ENCODE measurements at places on chromosomes 6 and 20.

DNA sequence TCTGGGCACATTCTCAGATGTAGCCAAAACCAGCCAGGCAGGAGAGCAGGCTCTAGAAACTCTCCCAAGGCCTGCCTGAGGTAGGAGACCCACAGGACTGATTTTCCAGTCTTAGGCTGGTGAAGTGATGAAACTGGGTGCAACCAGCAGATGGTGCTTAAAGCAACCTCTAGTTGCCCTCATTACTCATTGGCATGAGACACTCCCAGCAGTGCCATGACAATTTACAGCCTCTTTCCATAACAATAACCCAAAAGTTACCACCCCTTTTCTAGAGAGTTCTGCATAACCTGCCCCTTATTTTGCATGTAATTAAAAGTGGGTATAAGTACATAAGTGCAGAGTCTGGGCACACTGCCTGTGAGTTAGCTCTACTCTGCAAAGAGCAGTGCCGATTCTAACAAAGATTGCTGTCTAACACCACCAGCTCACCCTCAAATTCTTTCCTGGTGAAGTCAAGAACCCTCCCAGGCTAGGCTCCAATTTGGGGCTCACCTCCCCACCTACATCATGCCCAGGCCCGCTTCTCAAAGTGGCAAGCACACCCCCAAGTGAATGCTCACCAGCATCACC lies 14.4 kb upstream of the GPR6 start:
- DNase-seq: no peak

- DNase-seq: no peak
Observed at GRCh38 chr6:56516003-56516402, 126.7 kb downstream of the DST start.

DNA sequence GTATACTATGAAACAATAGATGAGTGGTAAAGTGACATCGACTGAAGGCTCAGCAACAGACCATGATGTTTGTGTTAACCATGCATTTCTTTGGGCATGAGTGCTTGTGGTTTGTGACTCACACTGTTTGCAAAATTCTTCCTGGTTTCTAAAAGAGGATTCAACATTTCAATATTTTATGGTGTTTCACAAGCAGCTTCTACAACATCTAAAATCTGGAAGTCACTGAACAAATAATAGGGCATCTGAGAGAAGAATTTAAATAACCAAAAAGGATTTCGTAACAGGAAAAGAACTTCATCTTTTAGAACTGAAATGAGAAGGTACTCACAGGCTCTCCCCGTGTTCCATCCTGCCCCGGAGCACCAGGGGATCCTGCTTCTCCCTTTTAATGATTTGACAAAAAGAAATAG lies 146.2 kb downstream of the COL21A1 start:
- DNase-seq: peak; percentile 95

GRCh38 chr6:89409461-89410035 lies 2.5 kb downstream of the RRAGD start:
- DNase-seq: no peak

DNA sequence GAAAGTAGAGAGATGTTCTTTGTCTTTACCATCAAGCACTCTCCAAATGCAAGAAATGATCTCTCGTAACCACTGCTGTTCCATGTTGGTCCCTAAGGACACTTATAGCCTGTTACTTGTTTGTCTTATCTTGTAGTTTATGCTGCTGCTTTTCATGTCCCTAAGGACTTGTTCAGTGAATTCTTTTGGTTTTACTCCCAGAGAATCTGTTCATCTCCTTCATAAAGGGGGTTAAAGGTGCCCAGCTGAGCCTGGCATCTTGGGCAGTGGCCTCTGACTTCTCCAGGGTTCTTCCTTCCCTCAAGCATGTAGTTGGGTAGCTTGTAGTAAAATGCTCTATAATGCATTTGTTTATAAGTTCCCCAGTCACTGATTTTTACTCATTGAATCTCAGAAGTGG lies 864 bp upstream of the PKIG start:
- DNase-seq: no peak

DNA sequence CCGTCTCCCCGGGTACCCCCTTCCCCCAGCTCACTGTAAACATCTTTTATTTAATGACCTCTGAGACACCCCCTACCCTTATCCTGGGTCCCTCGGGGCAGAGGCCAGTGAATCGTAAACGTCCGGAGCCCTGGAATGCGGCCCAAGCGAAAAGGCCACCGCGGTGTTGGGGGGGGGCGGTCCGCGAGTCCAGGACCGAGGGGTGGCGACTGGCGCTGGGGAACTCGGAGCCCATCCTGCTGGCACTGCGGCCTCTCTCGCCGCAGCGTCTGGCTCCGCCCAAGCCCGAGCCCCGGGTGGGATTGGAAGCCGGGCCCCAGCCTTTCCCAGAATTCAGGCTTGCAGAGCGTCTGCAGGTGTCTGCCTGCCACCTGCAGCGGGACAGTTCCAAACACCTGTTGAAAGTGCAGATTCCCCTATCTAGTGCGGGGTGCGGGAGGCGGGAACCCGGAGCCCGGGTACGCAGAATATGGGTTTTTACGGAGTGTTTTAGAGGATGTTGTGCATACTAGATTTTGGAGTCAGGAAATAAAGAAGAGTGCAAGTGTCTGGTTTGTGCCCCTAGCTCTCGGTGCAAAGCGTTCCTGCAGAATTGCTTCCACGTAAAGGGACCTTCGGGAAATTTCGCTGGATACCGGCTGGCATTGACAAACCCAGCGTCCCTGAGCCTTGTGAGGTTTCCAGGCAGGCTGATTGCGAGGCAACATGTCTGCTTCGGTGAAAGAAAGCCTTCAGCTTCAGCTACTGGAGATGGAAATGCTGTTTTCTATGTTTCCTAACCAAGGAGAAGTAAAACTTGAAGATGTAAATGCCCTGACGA lies 800 bp downstream of the RWDD2A start:
- no peak for DNase-seq

GRCh38 chr6:124987999-124988591 lies 25.9 kb downstream of the RNF217 start:
- DNase-seq: no peak

DNA sequence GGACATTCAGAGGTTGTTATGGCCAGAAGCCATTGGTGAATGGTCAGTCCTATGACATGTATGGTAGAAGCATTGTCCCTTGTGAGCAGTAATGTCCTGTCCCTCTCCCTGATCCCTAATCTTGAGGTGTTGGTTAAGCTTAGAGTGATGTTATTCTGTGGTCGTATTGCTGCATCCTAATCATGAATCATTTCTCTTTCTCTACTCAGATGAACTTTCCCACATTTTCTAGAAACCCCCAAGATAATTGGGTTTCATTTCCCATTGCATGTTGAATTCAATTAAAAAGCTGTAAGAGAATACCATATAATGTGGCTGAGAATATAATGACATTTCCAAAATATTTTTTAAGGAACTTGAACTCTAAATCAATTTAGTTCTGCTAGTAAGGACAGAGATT lies 175.1 kb downstream of the PLCB4 start:
- no peak for DNase-seq

- DNase-seq: no peak
Observed at GRCh38 chr6:29953686-29954085, 11.4 kb downstream of the HLA-A start.

DNA sequence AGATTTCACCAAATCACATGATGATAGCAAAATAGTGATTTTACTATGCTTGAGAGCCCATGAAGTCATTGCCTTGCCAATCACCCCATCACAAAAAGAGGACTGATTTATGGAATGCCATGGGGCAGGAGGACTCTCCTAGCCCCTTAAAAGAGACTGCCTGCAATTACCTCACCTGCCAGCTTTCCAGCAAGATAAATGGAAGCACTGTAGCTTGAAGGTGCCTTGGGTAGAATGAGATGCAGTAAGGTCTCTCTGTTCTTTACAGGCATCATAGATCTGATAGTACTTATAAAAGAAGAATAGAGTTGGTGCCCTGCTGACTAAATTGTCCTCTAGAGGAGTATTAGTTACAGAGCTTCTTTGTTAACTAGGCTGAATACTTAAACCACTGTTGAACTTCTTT lies 242.3 kb downstream of the TMEM242 start:
- DNase-seq: no peak

DNA sequence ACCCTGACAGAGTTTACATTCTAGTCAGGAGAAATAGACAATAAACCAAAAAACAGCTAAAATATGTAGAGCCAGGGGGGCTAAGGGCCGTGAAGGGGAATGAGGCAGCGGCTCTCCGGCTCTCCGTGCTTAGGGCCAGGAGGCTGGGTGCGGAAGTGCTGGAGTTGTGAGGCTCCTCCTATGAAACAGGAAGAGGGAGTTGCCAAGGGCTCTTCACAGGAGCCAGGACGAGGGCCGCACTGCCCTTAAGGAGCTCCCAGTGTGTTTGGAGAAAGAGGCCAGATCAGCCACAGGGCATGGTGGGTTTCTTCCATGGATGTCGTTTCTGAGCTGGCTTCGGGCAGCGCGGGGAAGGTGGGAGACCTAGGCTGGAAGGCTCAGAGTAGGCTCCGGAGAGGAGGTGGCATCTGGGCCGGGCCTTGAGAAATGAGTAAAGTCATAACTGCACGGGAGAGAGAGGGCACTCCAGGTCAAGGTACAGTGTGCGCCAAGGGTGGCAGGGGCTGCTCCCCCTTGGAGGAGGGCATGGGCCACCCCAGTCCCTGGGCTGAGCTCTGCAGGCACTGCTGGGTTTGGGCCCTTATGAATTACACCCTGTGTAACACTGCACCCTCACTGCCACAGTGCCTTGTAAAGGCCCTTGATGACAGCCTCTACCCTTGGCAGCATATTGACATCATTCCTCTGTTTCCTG lies 20.8 kb upstream of the MLN start:
- DNase-seq: peak; percentile 28

DNA sequence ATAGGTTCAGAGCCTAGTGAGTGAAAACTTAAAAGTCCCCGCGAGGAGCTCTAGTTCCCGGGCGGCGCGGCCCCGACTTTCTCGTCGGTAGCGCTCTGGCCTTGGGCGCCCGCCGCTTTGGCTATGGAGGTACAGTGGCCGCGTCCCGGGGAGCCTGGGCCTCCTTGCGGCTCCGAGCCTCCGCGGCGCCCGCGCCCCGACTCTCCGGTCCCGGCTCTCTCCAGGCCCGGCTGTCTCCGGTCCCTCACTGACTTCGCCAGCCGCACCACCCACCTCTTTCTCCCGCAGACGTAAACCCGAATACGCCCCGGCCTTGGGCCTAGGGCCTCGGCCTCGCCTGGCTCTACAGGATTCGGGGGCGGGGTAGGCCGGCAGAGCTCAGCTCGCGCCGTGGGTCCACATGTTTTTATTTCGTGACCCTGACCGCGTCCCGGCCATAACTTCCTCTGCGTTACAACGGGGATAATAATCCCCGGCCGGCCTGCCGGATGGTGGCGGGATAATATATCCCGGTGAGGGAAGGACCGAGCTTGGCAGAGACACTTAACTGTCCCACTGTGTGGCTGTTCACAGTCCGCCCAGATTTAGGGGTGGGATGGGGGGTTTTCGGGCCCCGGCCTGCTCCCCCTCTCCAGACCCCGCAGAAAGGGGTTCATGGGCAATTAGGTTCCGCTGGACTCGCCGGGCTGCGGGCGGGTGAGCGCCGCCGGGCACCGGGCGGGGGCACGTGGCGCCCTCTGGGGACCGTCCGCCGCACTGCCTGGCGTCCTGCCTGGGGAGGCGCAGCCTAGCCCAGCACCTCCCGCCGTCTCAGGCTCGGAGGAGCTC lies 10.0 kb upstream of the TBX18 start:
- DNase-seq: peak; percentile 60

- DNase-seq: no peak
Observed at GRCh38 chr20:19886661-19887288, 128.7 kb downstream of the RIN2 start.

- DNase-seq: no peak
Observed at GRCh38 chr6:168469521-168469920, 28.5 kb downstream of the SMOC2 start.

DNA sequence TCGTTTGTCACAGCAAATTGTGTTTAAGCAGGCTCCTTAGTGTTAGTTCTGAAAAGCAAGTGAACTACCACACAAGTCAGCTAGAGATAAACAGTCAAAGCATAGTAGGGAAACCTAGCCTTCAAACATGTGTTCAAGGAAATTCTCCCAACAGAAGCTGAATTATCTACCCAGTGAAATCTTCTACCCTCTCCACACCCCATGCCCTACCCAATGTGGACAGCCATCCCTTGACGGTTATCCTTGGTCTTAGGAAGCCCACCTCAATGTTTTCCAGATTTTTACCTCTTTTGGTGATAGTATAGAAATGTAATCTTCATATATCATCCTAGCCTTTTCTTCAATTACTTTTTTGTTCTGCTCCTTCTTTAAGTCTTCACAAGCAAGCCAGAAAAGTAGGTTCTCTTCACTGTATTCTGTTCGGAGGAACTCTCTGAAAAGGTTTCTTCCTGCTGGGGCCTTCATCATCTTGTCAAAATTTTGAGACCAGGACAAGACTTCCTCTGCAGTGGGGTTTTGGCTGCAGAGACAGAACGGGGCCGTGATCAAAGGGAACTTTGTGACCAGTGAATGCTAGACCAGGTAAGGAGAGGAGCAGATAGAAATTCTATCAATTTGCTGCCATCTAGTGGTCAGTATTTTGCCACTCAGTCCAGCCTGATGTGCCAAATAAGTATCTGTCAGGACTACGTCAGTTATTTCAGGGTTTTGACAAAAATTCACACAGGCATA lies 21.6 kb upstream of the MTRF1L start:
- DNase-seq: peak; percentile 49
